NCI-H1105 treated with DMSO at 0.1 percent for 48 hours (cell line): ENCODE measurements at places on chromosomes 16 and 17.

- DNase-seq = no peak
Measured at GRCh38 chr17:9004132-9004960, 17.0 kb upstream of the NTN1 start.

- DNase-seq = no peak
Measured at GRCh38 chr17:10018461-10018891, 113.4 kb upstream of the RCVRN start.

- DNase-seq = no peak
Measured at GRCh38 chr16:60686824-60687223, 1349.4 kb downstream of the CDH8 start.

DNA sequence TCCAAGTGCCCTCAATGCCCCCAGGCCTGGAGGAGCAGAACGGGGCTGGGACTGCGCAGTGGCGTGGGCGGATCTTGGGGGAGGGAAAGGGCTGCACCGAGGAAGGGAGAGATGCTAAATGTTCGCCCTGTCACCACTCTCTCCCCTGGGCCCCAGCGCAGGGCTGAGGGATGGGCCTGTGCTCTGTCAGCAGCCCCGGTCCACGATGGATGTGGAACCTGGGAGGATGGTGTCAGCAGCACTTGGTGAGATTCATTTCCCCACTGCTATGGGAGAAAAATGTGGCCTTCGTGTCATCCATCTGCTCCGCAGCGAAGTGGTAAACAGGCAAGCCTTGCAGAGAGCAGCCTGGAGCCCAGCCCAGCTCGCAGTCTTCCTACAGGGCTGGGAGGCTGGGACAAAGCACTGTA lies 72.0 kb downstream of the TMEM132E start:
- DNase-seq = no peak

DNA sequence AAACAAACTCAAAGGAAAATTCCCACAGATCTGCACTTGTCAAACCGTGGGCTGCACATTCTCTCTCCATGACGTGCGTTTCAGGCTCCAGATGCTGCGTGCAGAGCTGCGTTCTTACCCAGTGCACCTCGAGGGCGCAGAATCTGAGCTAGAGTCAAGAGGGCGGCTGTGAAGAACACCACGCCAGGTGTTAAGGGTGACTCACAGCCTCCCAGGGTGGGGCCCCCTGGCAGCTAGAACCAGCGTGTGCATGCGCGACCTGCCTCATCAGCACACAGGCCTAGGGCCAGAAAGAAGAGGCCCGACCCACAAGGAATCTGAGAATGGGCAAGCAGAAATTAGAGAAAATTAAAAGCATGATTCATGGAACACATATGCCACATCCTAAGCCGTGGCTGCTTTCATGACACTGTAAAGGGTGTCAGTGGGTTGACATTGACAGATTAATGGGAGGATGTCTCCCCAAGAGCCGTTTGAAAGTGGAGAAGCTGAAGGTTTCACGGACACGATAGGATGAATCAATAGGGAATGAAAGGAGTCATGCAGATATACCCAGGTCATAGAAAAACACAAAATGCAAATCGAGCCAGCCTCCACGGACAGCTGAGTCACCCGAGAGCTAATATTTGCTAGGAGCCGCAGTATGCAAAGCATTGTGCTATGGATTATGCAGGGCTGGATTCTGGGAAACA lies 29.0 kb downstream of the MARCHF10 start:
- DNase-seq = peak; percentile 76

- no peak for DNase-seq
Measured at GRCh38 chr17:82228278-82228841, 482 bp upstream of the SLC16A3 start.

GRCh38 chr16:88389621-88390160 lies 6.9 kb downstream of the ZNF469 start:
- DNase-seq = no peak

GRCh38 chr16:49112754-49113153 lies 168.9 kb downstream of the CBLN1 start:
- DNase-seq = no peak

- peak; percentile 59 for DNase-seq
Measured at GRCh38 chr16:85554114-85554888, 58.8 kb upstream of the GSE1 start.

DNA sequence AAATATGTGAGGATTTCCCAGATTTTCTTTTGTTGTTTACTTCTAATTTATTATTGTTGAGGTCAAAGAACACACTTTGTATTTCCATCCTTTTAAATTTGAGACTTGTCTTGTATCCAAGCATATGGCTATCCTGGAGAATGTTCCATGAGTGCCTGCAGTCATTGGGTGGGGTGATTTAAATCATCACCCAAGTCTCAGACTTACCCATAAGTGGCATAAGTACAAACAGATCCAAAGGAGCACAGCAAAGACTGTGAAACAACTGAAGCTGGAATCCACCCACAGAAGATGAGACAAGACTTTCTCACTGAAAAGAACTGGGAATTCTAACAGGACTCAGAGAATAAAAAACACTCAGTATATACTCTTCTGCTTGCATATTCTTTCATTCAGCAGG lies 239.9 kb downstream of the CEP112 start:
- no peak for DNase-seq

- no peak for DNase-seq
Measured at GRCh38 chr17:66340720-66341119, 38.3 kb downstream of the PRKCA start.

GRCh38 chr16:48332978-48333377 lies 52.2 kb downstream of the SIAH1 start:
- no peak for DNase-seq

DNA sequence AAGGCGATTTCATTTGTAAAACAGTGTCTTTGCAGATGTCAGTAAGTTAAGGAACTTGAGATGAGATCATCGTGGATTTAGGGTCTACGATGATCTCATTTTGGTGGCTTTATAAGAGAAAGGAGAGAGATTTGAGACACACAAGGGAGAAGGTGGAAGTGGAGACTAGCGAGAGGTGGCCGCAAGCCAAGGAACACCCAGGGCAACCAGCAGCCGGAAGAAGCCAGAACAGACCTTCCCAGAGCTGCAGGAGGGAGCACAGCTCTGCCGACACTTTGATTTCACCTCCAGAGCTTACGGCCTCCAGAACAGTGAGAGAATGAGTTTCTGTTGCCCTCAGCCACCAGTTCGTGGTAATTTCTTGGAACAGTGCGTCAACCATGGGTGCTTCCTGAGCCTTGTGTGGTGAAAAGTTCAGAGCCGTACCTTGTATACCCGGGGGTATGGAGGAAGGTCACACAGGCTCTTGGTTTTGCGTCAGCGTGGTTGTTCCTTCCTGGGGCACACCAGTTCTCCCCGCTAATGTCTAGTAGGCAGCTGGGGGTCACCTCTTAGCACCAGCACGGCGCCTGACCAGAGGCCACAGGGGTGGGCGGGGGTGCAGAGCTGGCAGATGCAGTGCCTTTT lies 12.9 kb upstream of the SEC14L1 start:
- DNase-seq = no peak

DNA sequence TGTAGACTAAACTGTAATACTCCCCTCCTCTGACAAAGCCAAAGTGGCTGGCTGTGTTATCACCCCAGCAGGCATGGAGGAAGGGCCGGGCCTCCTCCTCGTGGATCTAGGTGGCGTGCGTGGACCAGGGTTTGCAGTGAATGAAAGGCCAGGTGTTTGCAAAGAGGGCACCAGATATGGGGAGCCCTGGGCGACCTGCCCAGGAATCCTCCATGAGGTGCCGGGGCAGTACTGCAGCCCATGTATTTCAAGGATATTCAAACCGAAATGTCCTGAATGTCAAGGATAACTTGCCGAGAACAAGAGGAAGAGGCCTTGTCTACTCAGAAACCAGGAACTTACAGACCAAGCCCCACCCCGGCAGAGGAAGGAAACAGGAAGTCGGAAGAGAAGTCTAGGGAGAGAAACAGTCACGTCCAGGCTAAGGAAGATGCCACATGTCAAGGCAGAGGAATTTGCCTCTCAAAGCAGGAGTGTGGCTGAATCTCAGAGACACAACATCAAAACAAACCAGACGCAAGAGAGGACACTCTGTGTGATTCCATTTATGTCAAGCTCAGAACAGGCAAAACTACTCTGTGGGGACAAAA lies 13.7 kb upstream of the OSGIN1 start:
- DNase-seq = no peak

DNA sequence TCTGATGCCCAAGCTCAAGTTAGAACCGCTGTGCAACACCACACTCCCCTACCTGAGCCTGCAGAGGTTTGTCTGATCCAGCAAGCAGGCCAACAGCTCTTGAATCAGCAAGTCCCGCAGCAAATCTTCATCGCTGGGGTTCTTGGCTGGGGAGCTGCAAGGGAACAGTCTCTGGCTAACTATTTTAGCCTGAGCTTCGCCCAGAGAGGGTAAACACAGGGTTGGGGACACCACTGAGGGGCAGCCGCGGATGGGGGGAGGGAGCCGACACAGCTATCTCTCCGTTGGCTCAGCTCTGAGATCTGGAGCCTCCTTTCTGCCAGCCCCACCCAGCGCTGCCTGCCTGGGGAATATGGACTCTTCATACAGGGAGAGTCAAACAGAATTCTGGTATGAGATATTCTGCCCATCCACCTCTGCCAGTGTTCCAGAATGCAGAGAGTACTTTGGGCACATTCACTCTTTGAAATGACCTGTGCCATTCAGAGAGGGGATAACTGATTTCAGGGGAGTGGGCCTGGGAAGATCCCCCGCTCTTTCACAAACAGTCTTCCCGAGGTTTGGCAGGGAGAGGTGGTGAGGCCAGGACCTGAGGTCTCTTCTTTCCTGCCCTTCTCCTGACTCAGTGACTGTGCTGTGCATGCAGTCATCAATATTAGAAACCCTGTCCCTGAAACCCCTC lies 7.4 kb downstream of the GIP start:
- no peak for DNase-seq

DNA sequence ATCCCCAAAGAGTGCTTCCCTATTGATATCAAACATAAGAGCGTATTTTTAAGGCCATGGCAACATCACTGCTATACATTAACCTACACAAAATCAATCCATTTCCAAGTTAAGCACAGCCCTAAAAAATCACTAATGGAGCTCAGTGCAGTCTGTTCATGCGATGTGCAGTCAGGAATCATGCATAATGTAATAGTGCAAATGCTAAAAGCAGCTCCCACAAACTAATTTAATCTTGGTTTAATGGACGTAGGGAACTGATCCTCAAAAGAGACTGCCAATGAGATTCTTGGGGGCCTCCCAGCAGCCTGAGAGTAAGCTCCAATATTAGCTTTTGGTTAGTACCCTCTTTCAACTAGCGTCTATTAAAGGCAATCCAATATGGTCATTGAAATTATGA lies 245.9 kb downstream of the TOX3 start:
- no peak for DNase-seq

DNA sequence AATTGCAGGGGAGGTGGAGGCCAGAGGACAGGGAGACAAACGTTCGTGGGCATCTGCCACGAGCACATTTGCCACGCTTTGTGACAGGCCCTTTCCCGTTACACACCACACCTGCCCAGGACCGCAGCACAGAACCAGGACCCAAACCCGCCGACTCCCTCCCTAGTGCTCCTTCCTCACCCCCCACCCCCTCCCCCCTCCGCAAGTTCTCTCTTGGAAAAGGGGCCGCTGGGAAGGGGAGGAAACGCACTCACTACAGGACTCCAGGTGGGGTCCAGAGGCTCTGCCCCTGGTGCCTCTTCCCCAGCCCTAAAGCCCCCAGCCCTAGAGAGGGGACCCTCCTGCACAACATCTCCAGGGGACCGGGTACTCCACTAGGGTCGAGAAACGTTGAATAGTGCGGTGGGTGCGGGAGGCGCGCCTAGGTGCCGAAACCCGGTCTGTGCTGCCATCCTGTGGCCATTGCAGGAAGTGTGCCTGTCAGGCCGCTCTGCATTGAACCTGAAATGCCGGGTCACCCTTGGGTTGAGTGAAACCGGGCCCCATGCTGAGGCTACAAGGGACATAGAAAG lies 21.9 kb upstream of the EIF1 start:
- DNase-seq = peak; percentile 61

GRCh38 chr16:51276336-51276735 lies 125.3 kb upstream of the SALL1 start:
- no peak for DNase-seq

- no peak for DNase-seq
Measured at GRCh38 chr16:3787924-3788661, 70.8 kb upstream of the TRAP1 start.

GRCh38 chr17:61318684-61319098 lies 81.0 kb upstream of the TBX2 start:
- no peak for DNase-seq

GRCh38 chr17:80032614-80033171 lies 3.0 kb downstream of the TBC1D16 start:
- no peak for DNase-seq

GRCh38 chr16:76653390-76654026 lies 376.3 kb downstream of the CNTNAP4 start:
- DNase-seq = peak; percentile 78

DNA sequence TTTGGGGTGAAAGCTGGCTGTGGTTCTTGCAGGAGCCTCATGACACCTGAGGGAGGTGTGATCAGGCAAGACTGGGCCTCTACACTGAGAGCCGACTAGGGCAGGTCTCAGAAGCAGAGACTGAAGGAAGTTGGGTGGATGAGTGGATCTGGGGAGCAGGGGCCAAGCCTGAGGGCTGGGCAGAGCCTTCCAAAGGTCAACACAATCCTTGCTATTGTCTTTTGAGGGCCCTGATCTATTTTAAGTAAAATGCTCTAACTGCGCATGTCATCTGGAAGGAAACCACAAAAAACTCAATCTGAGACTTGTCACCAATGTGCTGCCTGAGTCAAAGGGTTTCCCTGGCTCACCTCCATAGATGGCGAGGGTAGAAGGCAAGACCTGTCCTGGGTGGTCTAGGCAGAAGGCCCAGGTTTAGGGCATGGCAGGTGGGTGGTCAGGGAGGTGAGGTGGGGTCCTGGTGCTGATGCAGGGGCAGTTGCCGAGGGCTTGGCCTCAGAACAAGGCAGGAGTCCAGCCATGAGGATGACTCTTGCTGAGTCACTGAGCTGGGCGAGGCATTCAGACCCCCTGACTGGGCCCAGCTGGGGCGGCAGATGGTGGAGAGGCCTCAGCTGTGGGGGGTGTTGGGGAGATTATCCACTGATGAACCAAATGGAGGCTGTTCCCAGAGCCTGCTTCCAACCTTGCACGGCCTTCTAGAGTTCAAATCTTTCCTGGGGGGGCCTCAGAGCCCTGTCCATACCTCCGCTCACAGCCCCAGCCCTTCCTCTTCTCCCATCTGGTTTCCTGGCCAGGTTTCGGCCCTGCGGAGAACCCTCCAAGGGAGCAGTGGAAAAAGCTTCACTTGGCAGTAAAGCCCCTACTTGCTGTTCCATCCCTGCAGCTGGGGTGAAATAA lies 5.1 kb downstream of the MVP start:
- DNase-seq = no peak

GRCh38 chr16:59385491-59385890 lies 651.4 kb upstream of the GOT2 start:
- DNase-seq = no peak

DNA sequence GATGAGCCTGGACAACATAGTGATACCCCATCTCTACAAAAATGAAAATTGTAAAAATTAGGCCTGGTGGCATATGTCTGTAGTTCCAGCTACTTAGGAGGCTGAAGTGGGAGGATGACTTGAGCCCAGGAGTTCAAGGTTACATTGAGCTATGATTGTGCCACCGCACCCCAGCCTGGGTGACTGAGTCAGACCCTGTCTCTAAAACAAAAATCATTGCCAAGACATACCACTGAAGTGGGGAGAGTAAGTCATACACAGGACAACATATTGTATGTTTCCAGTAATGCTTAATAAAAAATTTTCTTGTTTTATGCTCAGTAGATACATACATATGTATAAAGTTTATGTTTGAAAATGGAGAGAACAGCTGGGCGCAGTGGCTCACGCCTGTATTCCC lies 39.2 kb downstream of the NDE1 start:
- DNase-seq = no peak

- DNase-seq = no peak
Measured at GRCh38 chr17:74417178-74418045, 14.5 kb upstream of the GPRC5C start.

GRCh38 chr17:57260325-57261083 lies 4.2 kb downstream of the MSI2 start:
- DNase-seq = peak; percentile 48
